SHP77 treated with DMSO at 0.1 percent for 48 hours (cell line): ENCODE measurements at places on chromosomes 11 and 22.

GRCh38 chr11:94750319-94751217, 17.6 kb upstream of the AMOTL1 start:
- DNase-seq: no peak

GRCh38 chr11:70717936-70718595, 319.7 kb downstream of the CTTN start:
- DNase-seq: no peak

- DNase-seq: peak; percentile 1
Observed at GRCh38 chr22:37870273-37870672, 21.1 kb downstream of the EIF3L start.

- no peak for DNase-seq
Observed at GRCh38 chr22:35126993-35127392, 61.0 kb downstream of the ISX start.

- DNase-seq: no peak
Observed at GRCh38 chr11:132712466-132712865, 819.8 kb downstream of the OPCML start.
